ENCODE measurements at places on chromosomes 2 and 18.
A peak's percentile ranks its signal among the peaks of the same experiment; 100 is the strongest.

DNA sequence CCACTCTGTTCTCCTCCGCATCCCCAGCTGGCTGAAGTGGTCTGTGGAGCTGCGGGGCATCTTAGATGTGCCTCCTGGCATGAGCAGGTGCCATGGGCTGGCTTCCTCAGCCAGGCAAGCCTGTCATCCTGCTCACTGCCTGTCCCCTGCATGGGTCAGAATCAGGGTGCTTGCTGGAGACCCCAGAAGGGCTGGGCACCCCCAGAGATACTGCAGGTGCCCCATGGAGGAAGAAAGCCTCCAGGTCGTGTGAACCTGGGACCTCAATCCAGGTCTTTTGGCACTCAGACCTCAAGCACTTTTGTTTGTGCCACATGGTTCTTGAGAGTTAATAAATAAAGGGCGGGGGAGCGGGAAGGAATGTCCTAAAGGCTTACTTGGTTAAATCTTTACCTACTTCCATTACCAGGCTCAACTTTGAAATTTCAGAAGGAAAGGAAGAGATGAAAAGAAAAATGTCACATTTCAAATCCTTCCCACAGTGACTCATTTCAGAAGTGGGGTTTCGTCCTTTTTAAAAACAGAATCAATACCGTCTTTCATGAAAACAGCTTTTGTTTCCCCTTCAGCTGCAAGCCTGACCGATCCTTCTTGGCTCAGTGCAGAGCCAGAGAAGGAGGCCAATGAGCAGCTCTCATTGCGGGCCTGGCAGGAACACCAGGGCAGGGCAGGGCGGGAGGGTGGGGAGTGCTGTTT lies 69.9 kb downstream of the RHOB start:
- peak; percentile 64 for DNase-seq

DNA sequence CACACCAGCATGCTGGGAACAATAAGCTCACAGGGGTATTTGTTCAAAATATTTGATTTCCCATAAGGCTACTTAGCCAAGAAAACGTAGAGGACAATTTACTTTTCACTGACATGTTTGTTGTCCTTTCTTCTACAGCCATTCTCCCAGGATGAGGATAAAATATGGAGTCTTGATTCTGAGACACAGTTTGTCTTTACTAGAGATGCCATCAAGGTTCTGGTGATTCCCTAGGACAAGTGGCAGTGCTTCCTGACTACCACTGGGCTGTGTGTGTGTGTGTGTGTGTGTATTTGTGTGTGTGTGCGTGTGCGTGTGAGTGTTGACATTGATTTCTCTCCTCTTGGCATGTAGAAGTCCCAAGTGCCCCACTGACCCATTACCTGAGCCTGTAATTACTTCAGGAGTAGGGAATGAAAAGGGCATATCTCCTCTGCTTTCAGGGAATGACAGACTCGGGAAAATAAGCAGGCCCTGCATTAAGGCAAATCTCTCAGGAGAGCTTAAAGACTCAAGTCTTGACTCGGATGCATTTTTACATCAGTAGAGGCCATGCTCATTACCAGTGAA lies 761.6 kb downstream of the DCC start:
- DNase-seq: no peak

- no peak for DNase-seq
Measured at GRCh38 chr18:38019292-38019691, 453.7 kb upstream of the CELF4 start.

DNA sequence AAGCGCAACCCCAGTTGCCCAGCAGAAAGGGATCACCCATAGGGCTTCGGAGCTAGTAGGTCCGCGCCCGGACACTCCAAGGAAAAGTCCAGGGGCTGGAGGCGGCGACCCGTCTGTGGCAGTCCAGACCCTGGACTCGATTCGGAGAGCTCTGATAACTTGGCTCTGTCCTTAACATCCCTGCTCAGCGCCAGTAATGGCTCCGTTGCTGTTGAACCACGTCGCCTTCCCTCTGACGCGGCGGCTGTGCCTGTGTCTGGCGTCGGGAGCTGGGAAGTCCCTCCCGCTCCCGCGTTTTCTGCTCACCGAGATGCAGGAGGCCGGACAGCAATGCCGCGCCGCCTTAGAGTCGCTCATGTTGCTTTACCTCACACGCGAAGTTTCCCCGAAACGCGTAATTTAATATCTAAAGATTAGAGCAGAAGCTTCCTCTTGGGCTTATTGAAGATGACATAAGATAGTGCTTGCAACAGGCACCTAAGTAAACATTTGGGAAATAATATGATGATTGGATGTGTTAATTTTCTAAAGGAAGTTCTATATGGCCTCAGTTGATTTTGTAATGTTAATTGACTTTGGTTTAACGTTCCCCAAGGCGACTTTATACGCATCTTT lies 1.3 kb upstream of the ZBTB14 start:
- peak; percentile 17 for DNase-seq

DNA sequence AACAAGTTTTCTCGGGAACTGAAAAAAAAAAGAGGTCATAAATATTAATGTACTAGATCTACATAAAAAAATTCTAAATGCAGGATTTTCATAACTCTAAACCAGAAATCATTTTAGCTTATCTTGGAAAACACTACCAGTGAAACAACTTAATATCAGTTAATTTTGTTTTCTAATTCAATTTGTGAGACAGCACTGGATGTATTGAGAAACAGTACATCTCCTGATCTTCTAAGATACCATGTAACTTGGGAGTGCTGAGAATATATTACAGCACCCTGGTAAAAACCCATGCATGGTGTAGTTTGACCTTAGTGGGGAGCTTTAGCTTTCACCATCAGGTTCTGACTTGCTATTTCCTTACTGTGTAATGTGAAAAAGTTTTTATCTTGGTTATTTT lies 129.6 kb downstream of the NRXN1 start:
- DNase-seq: no peak

DNA sequence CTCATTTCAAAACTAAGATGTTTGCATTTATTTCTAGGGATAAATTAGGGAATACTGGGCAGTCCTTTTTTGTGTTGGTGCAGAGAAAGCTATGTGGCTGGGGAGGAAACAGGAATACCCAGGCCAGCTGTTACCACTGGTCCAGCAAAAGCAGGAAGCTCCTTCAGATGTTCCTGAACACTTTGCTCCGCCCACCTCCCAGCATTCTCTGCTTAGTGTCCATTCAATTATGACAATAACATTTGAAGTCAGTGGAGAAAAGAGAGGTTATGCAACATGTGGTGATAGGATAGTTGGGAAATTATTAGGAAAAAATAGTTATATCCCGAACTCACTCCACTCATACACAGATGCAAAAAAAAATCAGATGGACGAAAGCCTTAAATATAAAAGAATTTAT lies 22.1 kb upstream of the ARPC2 start:
- DNase-seq: no peak
